Stimulated activated CD8-positive, alpha-beta memory T cell treated with anti-CD3 and anti-CD28 coated beads, Interleukin-12 subunit alpha, Interleukin-12 subunit beta, amount 100 ng/mL, for 4 hours (primary cell): ENCODE measurements at places on chromosomes 3 and 15.

DNA sequence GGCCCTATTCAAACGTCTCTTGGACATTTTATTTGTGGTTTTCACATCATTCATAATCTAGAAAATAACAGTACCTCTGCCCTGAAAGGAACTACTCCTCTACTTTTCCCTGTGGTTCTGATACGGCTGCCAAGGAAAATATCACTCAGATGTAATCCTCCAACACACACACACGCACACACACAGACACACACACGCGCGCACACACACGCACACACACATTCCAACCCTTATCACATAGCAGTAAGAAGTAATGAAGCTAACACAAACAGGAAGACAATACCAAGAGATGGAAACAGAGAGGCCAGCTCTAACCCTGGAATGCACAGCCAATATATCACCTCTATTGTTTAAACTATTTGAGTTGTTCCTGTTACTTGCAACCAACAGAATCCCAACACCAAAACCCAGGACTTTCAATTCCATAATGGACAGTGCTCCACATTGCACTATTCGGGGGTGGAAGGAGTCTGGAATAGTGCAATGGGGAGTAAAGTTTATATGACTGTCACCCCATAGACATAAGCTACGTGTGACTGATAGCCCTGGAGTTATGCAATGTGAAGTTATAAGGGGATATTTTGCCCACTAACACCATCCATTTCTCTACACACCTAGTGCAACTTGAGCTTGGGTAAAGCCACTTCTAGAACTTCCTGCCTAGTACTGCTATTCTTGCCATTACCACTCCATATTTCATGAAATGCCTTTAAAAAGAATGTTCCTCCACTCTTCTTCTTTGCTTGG is 71.3 kb upstream of the FNDC3B start:
- no peak for DNase-seq

- DNase-seq = no peak
Observed at GRCh38 chr3:77524463-77524862, 484.6 kb downstream of the ROBO2 start.

GRCh38 chr15:57370929-57371328 is 5.4 kb upstream of the CGNL1 start:
- DNase-seq = no peak

DNA sequence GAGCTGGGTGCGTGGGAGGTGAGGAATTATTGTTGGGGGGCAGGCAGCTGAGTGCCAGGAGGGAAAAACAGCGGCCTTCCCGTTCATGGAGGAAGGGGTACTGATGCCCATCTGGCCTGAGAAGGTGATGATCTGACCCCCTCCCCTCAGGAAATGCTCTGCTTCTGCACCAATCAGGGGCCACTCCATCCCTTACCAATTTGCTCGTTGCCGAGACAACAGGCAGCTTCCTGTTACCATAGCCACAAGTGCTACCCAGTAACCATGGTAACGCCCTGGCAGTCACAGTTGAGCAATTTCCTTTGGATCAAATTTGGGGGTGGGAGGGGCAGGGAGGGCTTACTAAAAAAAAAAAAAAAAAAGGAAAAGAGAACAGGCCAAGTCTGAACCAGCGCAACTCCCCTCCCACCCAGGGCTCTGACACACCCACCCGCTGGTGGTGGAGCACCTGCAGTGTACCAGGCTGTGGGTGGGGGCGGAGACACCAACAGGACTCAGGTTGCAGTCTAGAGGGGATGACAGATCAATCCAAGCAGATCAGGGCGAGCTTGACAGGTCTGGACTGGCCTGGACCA is 13.7 kb downstream of the CELF6 start:
- DNase-seq = no peak

DNA sequence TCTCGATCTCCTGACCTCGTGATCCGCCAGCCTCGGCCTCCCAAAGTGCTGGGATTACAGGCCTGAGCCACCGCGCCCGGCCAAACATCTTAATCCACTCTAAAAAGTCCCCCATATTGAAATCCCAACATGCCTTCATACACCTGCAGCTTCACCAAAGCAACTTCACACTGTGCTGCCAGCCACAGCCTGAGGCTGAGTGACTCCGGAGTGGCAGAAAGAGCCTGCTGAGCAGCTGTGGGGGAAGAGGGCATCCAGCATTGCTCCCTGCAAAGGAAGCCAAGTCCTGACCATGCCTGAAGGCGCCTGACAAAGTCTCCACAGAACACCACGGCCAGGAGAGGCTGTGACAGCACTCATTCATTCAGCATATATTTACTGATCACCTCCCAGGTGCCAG is 21.6 kb upstream of the VGLL4 start:
- DNase-seq = no peak

DNA sequence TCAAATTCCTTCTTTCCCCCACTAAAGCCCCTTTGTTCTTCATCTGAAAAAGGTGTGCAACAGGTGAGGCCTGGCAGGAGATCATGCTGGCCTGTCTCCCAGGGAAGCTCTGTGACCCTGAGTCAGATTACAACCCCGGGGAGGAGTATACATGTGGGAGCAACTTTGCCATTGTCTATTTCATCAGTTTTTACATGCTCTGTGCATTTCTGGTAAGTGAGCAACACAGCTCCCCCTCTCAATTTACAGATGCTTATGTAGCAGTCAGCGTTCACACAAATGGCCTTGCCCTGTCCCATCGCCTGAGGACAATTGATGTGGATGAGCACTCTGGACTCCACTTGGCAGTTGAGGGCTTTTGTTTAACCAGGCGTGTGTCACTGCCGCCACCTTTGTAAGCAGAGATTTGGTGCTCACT is 70.4 kb downstream of the CHDH start:
- no peak for DNase-seq

- DNase-seq = no peak
Observed at GRCh38 chr3:14473411-14473891, 66.7 kb downstream of the GRIP2 start.

DNA sequence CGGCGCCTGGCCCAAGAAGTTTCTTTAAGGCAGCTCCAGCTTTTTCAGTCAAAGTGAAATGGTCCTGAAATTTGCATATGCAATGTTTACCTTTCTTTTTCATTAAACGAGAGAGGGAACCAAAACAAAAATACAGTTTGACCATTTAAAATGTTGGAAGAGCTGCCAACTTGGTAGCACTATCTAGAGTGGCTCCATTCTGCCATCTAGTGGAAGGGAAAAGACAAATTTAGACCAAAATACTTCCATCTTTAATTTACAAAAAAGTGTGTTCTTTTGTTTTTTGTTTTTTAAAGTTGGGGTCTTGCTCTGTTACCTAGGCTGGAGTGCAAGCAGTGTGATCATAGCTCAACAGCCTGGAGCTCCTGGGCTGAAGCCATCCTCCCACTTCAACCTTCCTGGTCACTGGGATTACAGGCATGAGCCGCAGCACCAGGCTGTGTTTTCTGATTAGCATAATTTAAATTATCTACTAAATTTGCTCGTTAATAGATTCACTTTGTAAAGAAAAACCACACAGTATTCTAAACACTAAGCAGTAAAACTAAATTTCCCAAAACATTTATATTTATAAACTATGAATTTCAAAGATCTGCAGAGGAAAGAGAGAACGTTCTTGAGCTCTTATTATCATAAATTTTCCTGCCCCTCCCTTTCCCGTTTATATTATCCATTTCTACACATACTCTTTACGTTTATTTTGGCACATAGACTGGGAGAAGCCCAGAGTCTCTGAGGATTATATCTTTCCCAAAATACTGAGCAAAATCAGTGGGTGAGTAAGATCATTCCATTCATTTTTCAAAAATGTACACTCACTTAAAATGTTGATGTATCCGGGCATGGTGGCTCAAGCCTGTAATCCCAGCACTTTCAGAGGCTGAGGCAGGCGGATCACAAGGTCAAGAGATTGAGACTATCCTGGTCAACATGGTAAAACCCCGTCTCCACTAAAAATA is 15.4 kb upstream of the RFC4 start:
- no peak for DNase-seq

GRCh38 chr3:120560304-120561250 is 35.6 kb upstream of the NDUFB4 start:
- no peak for DNase-seq

DNA sequence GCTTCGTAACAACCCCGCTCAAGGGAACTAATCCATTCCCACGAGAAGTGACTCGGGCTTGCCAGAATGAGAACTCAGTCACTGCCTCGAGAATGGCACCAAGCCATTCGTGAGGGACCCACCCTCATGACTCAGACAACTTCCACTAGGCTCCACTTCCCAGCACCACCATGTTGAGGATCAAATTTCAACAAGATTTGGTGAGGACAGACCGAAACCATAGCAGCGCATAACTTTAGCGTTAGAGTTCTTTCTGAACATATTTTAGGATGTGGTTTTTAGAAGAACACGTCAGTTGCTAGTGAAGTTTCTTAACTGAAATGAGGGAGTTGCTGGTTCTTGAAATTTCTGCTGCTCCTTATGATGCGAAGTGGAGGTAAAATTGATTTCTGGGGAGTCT is 13.5 kb downstream of the PTPRG start:
- no peak for DNase-seq

DNA sequence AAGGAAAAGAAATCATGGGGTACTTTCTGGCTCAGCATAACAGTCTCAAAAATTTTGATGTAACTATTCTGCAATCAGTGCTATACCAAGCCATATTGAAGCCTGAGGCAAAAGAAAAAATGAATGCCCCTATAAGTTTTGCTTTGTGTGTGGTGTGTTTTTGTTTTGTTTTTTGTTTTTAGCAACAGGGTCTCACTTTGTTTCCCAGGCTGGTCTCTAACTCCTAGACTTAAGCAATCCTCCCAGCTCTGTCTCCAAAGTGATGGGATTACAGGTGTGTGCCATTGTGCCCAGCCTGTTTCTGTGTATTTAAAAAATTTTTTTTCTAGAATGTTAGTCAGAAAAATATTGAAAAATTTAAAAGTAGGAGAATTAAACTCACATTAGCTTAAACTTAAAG is 93.2 kb downstream of the ZNF280D start:
- no peak for DNase-seq

- DNase-seq = no peak
Observed at GRCh38 chr3:32373276-32373675, 18.4 kb upstream of the CMTM7 start.

DNA sequence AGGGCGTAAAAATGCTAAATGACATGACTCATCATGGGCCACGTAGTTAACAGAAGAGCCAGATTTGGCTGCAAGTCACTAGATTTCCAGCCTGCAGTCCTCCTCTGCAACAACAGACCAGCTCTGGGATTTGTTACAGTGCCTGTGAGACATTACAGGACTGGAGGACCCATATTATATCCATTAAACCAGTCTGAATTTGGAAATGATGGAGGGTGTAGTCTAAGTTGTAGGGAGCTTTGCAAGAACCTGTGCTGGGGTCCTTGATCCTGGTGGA is 10.8 kb downstream of the ZNF774 start:
- no peak for DNase-seq

GRCh38 chr3:20739814-20740213 is 553.8 kb upstream of the SGO1 start:
- no peak for DNase-seq

GRCh38 chr3:151362751-151363174 is 21.8 kb downstream of the P2RY12 start:
- DNase-seq = no peak

DNA sequence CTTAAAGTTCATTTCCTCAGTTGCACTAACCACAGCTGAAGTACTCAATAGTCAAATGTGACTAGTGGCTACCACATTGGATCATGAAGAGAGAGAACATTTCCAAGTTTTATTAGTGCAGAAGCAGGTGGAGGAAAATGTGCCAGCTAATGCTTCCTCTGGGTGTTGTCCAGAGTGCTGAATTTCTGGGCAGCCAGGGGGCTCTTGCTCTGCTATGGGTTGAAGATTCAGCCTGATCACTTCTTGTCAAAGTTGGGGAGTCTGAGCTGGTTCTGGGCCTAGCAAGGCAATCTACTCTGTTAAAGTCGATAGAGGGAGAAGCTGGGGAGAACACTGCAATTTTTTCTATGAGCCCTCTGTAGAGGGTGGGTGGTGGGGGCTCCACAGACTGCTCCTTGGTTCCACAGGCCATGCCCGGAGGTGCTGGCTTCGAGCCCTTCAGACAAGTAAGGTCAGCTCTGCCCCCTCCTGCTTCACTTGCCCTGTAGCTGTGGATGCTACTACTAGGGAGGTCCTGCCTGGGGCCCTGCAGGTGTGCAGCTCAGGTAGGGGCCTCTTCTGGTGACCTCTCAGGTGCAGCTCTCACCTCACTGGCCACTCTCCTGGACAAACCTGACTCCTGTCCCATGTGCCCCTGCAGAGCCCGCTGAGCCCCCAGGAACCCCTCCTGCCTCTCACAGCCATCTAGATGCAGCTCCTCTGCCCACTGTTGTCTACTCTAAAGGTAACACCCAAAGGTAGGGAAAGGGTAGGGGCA is 8.2 kb downstream of the ALG3 start:
- DNase-seq = no peak

GRCh38 chr3:181909241-181909640 is 197.5 kb downstream of the SOX2 start:
- no peak for DNase-seq

GRCh38 chr3:122357828-122358702 is 25.0 kb downstream of the MIX23 start:
- DNase-seq = no peak

- no peak for DNase-seq
Observed at GRCh38 chr3:107641572-107642307, 119.0 kb downstream of the BBX start.

- no peak for DNase-seq
Observed at GRCh38 chr3:64802460-64802859, 114.7 kb upstream of the ADAMTS9 start.

DNA sequence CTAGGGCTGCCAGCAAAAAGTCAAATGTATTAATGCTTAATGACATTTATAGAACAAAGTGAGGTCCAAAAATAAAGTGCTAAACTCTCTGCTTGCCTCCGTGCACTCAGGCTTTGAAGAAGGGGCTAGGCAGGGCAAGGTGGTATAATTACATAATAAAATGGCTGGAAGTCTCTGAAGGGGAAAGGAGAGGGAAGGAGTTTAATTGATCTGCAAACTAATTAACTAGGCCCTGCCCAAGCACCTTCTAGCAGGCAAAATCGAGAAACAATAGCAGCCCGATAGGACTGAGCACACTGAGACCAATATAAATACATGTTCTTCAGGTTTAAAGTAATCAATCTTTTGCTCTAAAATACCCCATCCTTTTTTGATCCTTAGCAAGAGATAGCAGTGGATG is 13.0 kb downstream of the DIS3L start:
- no peak for DNase-seq

GRCh38 chr3:153138276-153139210 is 23.5 kb upstream of the RAP2B start:
- no peak for DNase-seq

- DNase-seq = no peak
Observed at GRCh38 chr3:61354604-61355003, 103.4 kb upstream of the FHIT start.

DNA sequence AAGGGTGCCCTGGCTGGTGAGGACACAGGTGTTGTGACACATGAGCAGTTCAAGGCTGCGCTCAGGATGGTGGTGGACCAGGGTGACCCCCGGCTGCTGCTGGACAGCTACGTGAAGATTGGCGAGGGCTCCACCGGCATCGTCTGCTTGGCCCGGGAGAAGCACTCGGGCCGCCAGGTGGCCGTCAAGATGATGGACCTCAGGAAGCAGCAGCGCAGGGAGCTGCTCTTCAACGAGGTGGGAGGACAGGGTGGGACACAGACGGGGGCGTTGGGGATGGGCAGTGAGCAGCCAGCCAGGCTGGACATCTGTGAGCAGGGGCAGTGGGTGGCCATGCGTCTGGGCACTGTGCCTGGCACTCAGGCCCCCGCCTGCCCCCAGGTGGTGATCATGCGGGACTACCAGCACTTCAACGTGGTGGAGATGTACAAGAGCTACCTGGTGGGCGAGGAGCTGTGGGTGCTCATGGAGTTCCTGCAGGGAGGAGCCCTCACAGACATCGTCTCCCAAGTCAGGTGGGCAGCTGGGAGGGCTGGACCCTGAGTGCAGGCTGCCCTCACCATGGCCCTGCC is 10.3 kb downstream of the ANKRD63 start:
- no peak for DNase-seq
